ENCODE measurements at places on chromosomes 3 and 15.
A peak's percentile ranks its signal among the peaks of the same experiment; 100 is the strongest.

GRCh38 chr3:113496924-113497323 lies 18.0 kb downstream of the SPICE1 start:
- DNase-seq, result peak; percentile 67

- DNase-seq, result no peak
Observed at GRCh38 chr15:47460795-47461573, 256.3 kb upstream of the SEMA6D start.

GRCh38 chr3:109137761-109138160 lies 1.2 kb downstream of the C3orf85 start:
- DNase-seq, result no peak

GRCh38 chr3:119301662-119302061 lies 7.5 kb downstream of the ARHGAP31 start:
- no peak for DNase-seq

DNA sequence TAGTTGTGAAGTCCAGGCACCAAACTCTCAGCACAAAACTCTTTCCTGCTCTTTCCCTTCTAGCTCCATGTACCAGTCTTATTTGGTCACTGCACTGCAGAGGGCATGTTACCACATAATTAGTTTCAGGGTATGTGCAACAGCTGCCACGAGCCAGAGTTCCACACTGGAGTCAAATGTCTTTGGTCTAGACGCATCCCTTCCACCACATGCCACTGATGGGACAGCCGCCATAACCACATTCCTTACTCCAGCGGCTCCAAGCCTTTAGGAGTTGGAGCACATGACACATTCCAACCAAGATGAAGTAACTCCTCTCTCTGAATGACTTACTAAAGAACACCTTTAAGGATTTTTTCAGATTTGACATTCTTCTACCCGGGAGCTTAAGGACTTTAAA lies 153.4 kb downstream of the ERC2 start:
- DNase-seq, result peak; percentile 8

GRCh38 chr3:183434992-183435391 lies 6.6 kb upstream of the MCF2L2 start:
- DNase-seq, result no peak

DNA sequence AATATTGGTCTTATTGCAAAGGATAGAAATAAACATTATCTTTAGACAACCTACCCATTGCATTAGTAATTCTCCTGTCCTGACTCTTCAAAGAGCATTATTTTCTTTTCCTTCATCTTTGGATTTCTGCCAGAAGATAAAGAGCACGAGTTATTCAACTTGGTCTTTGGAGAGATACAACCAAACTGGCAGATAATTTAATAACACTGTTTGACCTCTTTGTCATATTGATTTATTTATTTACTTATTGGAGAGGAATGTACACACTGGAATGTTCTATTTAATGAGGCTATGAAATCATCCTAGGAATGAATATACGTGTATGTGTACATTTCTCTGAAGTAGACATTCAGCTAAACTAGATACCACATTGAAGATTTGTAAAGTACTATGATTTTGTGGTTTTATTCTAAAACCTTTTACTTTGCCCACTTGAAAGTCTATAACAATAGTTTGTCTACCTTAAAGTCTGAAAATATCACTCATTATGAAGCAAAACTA lies 462.1 kb downstream of the C3orf38 start:
- DNase-seq, result no peak

DNA sequence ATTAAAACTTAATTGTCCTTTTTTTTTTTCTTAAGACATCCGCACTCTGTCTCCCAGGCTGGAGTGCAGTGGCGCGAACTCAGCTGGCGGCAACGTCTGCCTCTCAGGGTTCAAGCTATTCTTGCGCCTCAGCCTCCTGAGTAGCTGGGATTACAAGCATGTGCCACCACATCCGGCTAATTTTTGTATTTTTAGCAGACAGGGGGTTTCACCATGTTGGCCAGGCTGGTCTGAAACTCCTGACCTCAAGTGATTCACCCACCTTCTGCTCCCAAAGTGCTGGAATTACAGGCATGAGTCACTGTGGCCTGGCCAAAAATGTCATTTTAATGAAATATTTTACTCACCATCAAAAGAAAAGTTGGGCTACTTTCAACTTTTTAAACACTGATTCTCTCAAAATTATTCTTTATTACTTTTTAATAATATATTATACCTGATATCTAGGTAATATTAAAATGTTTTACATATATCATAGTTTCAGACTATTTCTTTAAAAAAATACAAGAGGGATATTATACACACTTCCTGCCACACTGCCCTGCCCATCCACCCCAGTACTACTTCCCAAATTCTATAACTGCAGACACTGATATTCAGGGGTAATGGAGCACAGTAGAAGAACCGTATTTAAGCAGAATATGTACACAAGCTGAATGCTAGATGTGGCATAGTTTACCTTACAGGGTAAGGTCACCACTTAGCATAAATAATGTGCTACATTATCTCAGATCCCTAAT lies 723.9 kb upstream of the ZNF385D start:
- DNase-seq, result peak; percentile 80
